ENCODE measurements at places on chromosomes 1 and 21.

DNA sequence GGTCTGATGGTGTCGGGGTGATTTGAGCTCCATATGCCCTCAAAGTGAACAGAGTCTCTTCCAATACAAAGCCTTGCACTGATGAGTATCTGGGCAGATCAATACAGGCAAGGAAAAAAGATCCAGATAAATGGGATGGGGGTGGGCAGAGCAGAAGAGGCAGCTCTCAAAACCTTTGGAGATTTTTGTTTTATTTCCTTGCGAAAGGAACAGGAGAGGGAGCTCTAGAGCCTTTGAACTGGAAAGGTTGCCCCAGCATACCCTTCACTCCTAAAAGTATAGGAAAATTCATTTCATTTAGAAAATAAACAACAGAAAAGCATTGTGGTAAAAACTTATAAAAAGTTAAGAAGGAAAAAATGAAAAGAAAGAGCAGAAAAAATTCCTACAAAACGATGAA, 31.4 kb upstream of the OLIG2 start:
- peak; percentile 31 for ATAC-seq

- no peak for ATAC-seq
Measured at GRCh38 chr1:111162488-111162880, 22.5 kb downstream of the CEPT1 start.

- ATAC-seq, result no peak
Measured at GRCh38 chr1:82225421-82226185, 424.9 kb downstream of the ADGRL2 start.

DNA sequence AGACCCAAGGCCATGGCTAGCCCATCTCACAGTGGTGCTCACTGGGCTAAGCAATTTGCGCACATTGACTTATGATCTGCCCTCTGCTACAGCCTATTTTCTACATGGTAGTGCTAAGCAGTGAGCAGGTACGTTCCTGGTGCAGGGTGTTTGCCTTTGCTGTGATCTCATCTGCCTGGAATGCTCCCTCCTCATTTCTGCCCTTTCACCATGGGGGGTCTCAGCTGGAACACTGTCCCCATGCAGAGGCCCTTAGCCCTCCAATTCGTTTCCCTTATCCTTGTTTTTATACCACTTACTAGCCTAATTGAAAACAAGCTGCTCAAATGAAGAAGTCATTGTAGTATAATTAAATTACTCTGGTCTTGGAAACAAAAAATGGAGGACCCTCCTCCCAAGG, 2.0 kb upstream of the B3GALT5 start:
- no peak for ATAC-seq

DNA sequence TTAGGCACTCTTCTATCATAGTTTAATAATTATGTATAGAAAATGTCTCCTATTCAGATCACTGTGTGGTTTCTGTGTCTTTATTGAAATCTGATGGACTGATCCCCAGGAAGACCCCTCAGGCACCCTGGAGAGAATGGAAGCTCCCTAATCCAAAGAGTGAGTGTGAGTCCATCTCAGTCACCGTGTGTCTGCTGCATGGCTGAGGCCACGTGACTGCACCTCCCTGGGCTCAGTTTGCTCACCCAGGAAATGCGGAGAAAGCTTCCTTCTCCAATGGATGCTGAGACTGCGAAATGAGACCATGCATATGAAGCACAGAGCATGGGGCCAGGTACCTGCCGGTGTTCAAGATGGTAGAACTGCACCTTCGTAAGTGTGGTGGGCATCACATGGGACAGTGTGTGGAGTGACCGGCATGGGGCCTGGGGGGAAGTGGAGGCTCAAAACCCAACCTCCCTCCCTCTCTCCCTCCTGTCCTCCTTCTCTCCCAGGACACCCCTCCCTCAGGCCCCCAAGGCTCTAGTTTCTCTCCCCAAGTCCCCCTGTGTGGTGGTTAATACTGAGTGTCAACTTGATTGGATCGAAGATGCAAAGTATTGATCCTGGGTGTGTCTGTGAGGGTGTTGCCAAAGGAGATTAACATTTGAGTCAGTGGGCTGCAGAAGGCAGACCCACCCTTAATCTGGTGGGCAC, 557.5 kb downstream of the PTPRU start:
- ATAC-seq, result no peak

GRCh38 chr1:227845519-227845918, 30.0 kb downstream of the PRSS38 start:
- ATAC-seq, result no peak

DNA sequence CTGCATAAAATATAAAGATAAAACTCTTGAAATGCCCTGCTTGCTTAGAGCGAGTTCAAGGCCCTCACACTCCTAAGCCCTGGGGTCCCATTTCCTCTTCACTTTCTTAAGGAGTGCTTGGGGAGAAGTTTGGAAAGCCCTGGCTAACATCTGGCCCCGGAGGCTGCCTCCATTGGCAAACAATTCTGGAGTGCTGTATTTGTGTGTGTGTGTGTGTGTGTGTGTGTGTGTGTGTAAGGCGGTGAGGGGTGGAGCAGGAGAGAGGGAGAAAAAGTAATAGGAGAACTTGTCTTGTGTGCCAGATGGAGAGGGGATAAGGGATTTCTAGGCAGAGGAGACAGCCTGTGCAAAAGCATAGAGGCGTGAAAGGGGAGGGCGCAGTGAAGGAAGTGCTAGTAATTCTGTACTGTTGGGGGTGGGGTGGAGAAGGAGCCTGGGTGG, 578 bp upstream of the TRIM62 start:
- no peak for ATAC-seq

- ATAC-seq, result no peak
Measured at GRCh38 chr1:165455111-165455510, 10.2 kb upstream of the RXRG start.

- no peak for ATAC-seq
Measured at GRCh38 chr1:76240316-76240715, 165.8 kb downstream of the ST6GALNAC3 start.

- ATAC-seq, result no peak
Measured at GRCh38 chr1:21657456-21658190, 11.5 kb downstream of the RAP1GAP start.

DNA sequence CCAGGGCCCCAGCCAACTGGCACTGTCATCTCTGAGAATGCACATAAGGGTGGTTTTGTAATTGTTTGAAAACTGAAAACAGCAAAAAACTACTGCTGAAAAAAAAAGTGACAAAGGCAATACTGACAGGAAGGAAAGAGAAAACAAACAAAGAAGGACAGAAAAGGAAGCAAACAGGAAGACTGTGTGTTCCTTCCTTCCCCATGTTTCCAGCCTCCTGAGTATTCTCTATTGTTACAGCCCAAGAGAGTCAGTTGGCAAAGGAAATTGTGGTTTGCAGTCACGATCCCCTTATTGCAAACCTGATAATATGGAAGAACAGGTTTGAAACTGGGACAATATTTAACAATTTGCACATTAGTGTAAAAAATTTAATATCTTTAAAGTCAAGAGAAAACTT, 1177.6 kb downstream of the PLA2G4A start:
- no peak for ATAC-seq

GRCh38 chr1:91729621-91730358, 156.2 kb downstream of the TGFBR3 start:
- ATAC-seq, result no peak

DNA sequence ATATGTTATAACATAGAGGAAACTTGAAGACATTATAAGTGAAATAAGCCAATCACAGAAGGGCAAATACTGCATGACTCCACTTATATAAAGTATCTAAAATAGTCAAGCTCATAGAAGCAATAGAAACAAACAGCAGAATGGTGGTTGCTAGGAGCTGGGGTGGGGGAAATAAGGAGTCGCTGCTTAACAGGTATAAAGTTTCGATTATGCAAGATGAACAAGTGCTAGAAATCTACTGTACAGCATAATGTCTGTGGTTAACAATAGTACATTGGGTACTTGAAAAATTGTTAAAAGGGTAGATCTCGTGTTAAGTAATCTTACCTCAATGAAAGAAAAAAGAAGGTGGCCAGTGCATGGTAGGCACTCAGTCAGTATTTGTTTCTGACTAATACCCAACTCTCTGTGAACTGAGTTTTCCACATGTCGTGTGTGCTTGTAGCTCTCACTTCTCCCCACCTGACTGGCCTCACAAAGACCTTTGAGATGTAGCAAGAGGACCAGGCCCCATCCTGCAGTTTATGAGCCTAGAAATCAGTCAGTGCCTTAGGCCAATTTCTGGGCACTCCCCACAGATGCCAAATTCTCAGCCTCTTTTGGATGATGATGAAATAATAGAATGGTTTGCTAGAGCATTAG, 14.7 kb upstream of the SPRR5 start:
- no peak for ATAC-seq

- no peak for ATAC-seq
Measured at GRCh38 chr1:153155541-153155940, 4.9 kb upstream of the SPRR2G start.

- ATAC-seq, result no peak
Measured at GRCh38 chr1:162996261-162996660, 72.9 kb upstream of the RGS4 start.

DNA sequence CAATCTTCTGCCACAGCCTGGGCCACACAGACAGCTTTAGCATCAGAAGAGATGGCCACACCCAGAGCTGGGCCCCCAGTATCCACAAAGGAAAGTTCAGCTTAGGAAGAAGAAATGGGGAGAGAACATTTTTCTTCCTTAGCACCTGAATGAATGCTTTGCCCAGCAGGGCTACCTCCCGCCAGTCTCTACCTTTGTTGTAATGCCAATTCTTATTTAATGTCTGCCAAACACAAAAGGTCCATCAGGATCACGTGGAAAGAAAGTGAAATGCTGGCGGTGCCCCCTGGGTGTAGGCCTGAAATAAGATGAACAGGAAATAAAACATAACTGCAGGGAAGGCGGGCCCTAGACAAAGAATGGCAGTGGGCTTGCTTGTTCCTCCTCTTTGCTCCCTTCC, 125.6 kb downstream of the CACNA1E start:
- no peak for ATAC-seq

DNA sequence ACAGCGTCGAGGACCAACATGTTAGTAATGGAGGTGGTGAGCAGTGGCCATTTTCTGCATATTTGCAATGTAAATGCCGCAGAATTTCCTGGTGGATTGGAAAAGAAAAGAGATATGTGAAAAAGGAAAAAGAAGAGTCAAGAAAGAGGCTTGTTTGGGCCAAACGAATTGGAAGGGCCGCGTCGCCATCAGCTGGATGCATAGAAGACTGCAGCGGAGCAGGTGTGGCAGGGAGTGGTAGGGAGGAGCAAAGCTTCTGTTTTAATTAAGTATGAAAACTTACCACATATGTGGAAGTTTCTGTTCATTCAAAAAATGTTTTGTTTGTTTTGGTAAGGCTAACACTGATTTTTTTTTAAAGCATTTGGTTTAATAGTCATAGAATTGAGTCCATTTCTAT, 690.7 kb downstream of the NCAM2 start:
- no peak for ATAC-seq

- ATAC-seq, result no peak
Measured at GRCh38 chr1:24570265-24571125, 14.6 kb downstream of the NCMAP start.

DNA sequence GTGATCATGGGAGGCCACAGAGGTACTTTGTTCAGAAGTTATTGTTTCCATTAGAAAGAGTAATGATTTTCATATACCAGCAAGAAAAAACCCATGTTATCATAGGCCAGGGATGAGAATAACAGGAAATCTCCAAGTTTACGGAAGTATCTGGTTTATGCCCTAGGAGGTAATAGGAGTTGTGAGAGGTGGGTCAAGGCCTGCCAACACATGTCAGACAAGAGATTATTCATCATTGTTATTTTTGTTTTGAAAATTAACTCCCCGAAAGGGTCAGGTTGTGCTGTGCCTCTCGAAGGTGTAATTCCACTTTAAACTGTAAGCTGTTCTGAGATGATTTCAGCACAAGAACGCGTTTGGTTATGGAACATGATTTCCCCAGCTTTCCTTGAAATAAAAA, 218.4 kb downstream of the CAMTA1 start:
- ATAC-seq, result no peak
